ENCODE measurements at places on chromosomes 1 and 21.

DNA sequence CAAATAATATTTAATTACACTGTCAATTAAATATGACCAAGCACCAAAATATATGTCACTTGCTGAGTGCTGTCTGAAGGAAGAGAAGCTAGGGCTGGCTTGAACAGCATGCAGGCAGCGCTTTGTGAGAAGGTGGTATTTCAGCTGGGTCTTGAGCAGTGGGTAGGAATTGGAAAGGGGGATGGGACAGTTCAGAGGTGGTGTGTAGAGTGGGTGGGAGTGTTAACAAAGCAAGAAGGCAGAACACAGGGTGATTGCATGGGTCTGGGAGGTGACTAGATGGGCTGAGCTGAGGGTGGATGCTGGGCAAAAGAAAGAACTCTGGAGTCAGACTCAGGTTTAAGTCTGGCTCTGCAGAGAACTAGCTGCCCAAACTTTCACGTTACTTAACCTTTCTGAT, 14.3 kb upstream of the ETV3 start:
- H3K27ac ChIP-seq = no peak overlapping the region
- no peak overlapping the region for H3K4me3 ChIP-seq
- no peaks in the 10 kb centered on the region for H3K27me3 ChIP-seq
- no peak for DNase-seq

DNA sequence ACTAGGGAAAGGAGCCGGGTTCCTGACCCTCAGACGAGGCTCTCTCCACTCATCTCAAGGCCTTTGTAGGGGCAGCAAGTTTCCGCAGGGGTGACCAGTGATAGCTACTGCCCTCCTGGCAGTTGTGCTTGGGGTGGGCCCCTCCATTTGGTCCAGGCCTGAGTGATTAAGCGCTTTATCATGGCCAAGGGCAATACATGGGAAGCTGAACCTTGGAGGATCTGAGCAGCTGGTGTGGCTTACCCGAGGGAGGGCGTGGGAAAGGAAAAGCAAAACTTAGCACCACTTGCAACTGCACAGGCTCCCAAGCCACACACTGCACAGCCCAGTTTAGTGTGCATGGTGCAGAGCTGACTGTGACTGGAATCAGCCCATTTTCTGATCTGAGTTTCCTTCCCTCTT, 47.8 kb downstream of the GADD45A start:
- no peaks in the 10 kb centered on the region for H3K27me3 ChIP-seq
- no peak for DNase-seq
- no peak overlapping the region for H3K4me3 ChIP-seq
- peak overlapping the region; percentile 25 for H3K27ac ChIP-seq

DNA sequence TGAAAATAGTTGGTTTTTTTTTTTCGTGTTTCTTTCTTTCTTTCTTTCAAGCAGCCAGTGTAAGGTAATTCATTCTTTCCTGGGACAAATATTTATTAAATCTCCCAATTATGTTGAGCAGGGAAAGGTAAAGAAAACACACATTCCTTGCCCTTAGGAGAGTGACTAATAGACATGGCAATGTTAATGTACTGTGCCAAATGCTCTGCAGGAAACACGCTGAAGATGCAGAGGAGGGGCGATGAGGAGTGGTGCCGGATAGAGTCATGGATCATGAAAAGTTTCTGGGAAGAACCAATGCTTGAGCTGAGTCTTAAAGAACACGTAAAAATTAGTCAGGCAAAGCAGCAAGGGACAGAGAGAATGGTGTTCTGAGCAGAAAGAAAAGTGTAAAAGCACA, 199.2 kb downstream of the DNM3 start:
- H3K4me3 ChIP-seq = no peak overlapping the region
- no peaks in the 10 kb centered on the region for H3K27me3 ChIP-seq
- H3K36me3 ChIP-seq = peaks cover 14% of the 10 kb centered on the region
- no peak for DNase-seq

- H3K27ac ChIP-seq = peak within 1 kb of the TSS; percentile 78
- H3K4me1 ChIP-seq = peaks cover 6% of the 10 kb centered on the region
- H3K4me3 ChIP-seq = peak within 1 kb of the TSS; percentile 72
- H3K36me3 ChIP-seq = no peaks in the 10 kb centered on the region
- DNase-seq = peak; percentile 17
Observed at GRCh38 chr1:40508375-40509341, at the start of gene EXO5. Gene EXO5, plus strand, starts transcription at chr1:40508767. Its CDS starts 5,778 bp downstream, at chr1:40514545.

GRCh38 chr1:36693161-36693525, 210.4 kb upstream of the CSF3R start:
- DNase-seq = no peak
- no peaks in the 10 kb centered on the region for H3K36me3 ChIP-seq
- H3K27ac ChIP-seq = no peak overlapping the region
- peaks cover 77% of the 10 kb centered on the region for H3K27me3 ChIP-seq
- no peaks in the 10 kb centered on the region for H3K4me1 ChIP-seq

DNA sequence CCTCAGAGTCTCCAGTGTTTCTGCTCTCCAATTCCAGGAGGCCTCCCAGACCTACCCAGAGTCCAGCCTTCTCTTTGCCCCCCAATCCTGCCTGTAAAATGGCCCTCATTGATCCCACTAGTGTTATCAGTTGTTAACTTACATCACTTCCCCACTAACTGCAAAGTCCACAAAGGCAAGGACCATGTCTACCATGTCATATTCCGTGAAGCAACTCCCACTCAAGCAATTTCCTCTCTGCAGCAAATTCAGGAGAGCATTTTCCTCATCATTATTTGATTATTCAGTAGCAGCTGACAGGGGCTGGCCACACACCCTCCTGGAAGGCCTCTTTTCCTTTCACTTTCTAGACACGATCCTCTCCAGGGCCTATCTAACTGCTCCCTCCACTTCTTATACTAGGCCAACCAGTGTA, 153.5 kb downstream of the RERE start:
- peaks cover 94% of the 10 kb centered on the region for H3K4me1 ChIP-seq
- H3K4me3 ChIP-seq = no peak overlapping the region
- H3K27me3 ChIP-seq = no peaks in the 10 kb centered on the region
- peak overlapping the region; percentile 41 for H3K27ac ChIP-seq

GRCh38 chr1:117051224-117052064, 8.7 kb upstream of the TTF2 start:
- H3K4me1 ChIP-seq = peaks cover 6% of the 10 kb centered on the region
- H3K36me3 ChIP-seq = no peaks in the 10 kb centered on the region
- no peak for DNase-seq
- peak overlapping the region; percentile 75 for H3K27ac ChIP-seq
- H3K27me3 ChIP-seq = no peaks in the 10 kb centered on the region

GRCh38 chr1:100349246-100349645, 3.1 kb upstream of the CDC14A start:
- no peaks in the 10 kb centered on the region for H3K36me3 ChIP-seq
- H3K4me3 ChIP-seq = no peak overlapping the region
- no peaks in the 10 kb centered on the region for H3K4me1 ChIP-seq
- H3K27me3 ChIP-seq = no peaks in the 10 kb centered on the region
- H3K27ac ChIP-seq = no peak overlapping the region

DNA sequence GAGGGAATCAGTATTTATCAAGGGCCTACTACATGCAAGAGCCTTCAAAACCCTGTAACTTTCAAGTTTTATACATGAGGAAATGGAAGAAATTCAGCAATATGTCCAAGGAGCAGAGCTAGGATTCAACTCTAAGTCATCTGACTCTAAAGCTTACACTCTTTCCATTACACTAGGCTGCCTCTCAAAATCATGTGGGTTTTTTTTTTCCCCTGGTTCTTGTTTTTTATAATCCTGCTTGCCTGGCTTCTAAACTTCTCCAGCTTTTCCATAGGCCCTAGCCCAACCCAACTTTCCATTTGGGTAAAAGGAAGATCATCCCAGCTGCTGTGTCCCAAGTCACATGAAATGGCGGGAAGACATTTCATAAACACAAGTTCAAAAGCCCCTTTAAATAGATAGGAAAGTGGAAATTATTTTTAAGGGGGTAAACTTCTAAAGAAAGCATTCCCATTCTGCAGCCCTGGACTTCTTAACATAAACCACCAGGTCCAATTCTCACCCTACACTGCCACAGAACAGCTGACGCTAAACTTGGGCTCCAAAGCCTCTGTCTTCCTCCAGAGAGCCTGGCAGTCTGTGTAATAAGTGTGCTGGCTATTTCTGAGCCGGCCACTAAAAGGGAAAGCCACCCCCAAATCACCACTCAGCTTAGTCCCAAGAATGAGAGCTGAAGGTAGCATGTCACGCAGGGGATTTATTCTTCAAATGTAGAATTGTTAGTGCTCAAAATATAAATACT, 46.9 kb downstream of the ITPKB start:
- no peak for DNase-seq
- no peak overlapping the region for H3K4me3 ChIP-seq
- H3K4me1 ChIP-seq = peaks cover 59% of the 10 kb centered on the region

GRCh38 chr1:230858236-230858820, 10.0 kb downstream of the C1orf198 start:
- no peaks in the 10 kb centered on the region for H3K27me3 ChIP-seq
- H3K27ac ChIP-seq = peak overlapping the region; percentile 34
- no peaks in the 10 kb centered on the region for H3K36me3 ChIP-seq
- DNase-seq = no peak
- no peak overlapping the region for H3K4me3 ChIP-seq
- H3K4me1 ChIP-seq = peaks cover 46% of the 10 kb centered on the region

DNA sequence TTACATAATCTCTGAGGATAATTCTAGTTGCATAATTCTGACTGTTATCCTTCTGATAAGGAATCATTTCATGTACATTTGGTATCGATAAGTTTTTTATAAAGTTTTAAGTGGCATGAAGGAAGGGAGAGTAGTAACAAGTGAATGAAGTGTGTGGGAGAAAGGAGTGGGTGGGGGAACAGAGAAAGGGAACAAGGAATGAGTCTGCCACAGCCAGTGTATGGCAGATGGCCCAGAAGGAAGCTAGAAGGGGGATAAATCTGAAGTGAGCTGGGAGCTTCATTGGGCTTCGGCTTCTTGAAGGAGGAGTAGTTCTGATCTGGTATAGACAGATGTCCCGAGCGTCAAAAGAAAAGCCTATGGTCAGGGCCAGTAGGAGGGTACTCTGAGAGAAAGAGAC, 18.6 kb downstream of the ZBTB40 start:
- DNase-seq = no peak
- peaks cover 22% of the 10 kb centered on the region for H3K4me1 ChIP-seq
- H3K4me3 ChIP-seq = no peak overlapping the region
- no peak overlapping the region for H3K27ac ChIP-seq

DNA sequence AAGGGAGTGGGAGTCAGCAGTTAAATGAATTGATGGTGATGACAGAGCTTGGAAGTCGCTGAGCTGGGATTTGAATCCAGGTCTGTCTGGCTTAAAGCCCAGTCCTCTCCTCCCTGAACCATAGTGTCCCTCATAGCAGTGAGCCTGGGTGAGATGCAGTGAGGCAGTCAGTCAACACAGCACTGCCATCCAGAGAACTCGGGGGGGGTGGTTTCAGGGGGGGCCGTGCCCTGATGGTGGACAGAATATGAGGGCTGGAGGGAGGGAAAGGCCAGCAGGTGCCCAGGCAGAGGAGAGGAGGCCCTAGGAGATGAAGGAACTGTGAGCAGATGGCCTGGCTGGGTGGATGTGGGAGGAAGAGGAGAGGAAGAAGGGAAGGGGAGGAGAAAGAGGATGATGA, 405.6 kb downstream of the PTPRU start:
- DNase-seq = no peak
- H3K27me3 ChIP-seq = no peaks in the 10 kb centered on the region
- no peaks in the 10 kb centered on the region for H3K36me3 ChIP-seq
- no peak overlapping the region for H3K4me3 ChIP-seq
- H3K27ac ChIP-seq = no peak overlapping the region

DNA sequence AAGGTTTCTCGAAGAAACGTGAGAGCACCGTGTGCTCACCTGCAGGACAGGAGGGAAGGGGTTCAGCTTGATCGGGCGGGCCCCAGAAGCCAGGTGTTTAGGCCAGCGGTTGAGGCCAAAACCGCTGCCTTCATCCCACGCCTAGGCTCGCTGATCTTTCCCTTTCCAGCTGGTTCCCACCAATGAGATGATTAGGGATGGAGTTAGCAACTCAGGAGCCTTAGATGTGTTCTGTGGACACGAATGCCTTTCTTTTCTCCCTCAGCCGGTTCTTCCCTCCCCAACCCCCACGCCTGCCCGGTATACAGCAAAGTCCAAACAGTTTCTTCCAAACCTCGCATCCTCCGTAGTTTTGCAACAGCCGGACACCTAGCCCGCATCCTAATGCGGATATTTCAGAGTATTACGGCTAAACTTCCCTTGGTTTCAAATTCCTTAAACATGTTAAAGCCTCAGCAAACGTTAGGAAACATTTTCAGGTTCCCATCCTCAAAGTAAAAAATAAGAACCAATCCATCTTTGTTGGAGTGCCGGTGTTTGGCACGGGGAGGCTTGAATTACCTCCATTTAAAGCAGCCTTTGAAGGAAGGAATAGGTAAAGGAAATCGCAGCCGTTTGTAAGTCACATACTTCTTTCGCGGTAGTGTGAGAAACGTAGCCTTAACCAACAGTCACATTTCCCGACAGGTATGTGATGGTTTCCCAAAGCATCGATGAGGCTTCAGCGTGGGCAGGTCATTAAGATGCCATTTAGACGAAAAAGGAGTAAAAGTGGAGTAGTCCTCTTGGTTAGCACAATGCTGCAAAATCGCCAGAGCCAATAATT, 1.1 kb downstream of the LRRC8C start:
- H3K36me3 ChIP-seq = no peaks in the 10 kb centered on the region
- H3K4me1 ChIP-seq = peaks cover 70% of the 10 kb centered on the region
- H3K27ac ChIP-seq = peak overlapping the region; percentile 83
- no peaks in the 10 kb centered on the region for H3K27me3 ChIP-seq
- no peak for DNase-seq

Data from esophagus squamous epithelium (tissue), 5 donors.